Activated T-cell treated with anti-CD3 and anti-CD28 coated beads, Interleukin-2, amount 50 U/mL, for 72 hours (primary cell): ENCODE measurements at places on chromosomes 12 and 14. TPM values are rescaled to one million over a fixed set of nuclear protein-coding genes. Genes with fewer than 3 reads are reported as not detected.

Gene KRT71
- not detected for total RNA-seq

DNA sequence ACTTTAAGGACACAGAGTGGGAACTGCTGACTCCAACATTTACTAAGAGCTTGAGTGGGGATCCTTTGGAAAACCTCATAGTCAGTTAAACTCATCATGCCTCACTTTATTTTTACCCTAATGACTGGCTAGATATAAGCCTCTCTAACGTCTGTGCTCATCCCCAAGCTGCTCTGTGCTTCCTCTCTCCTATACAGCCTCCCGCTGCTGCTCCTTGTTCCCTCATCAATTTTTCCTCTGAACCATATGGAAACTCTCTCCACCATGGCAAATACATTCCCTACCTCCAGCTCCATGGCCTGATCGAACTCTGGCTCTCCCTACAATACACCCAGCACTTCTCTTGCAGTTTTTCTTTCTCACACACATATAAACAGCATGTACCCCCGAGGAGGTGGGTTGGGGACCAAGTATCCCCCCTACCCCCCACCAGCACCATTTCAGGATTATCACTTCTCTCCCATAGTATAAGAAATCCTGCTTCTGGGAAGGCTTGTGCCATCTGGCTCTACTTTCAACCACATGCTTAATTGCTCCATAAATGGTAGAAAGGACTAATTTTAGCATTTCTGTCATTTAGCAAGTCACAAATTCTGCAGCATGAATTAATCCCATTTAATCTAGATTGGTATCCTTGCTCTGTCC lies 39.2 kb upstream of the DYRK2 start:
- no peaks in the 10 kb centered on the region for H3K36me3 ChIP-seq
- H3K4me3 ChIP-seq = no peak overlapping the region
- H3K27me3 ChIP-seq = no peaks in the 10 kb centered on the region
- H3K27ac ChIP-seq = no peak overlapping the region

DNA sequence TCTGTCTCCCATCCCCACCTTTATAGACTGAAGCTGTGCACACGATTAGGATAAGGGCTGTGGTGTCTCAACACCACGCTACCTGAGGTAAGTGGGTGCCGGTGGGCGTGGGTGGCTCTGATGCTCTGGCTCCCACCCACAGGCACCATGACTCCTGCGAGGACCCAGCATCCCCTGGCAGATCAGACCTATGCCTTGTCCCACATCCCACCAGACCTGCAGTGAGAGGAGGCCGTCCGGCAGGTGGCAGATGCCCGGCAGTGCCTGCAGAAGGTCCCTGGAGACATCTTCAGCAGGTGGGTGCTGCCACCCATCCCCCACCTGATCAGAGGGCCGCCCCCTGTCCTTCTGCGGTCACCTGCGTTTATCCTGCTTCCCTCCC lies 104.4 kb upstream of the PRB2 start:
- H3K27me3 ChIP-seq = peaks cover 26% of the 10 kb centered on the region
- no peaks in the 10 kb centered on the region for H3K36me3 ChIP-seq
- H3K27ac ChIP-seq = no peak overlapping the region
- no peak overlapping the region for H3K4me3 ChIP-seq
- H3K4me1 ChIP-seq = peaks cover 5% of the 10 kb centered on the region
- DNase-seq = no peak

GRCh38 chr14:50070840-50071548 lies 45.4 kb downstream of the VCPKMT start:
- no peaks in the 10 kb centered on the region for H3K27me3 ChIP-seq
- DNase-seq = no peak
- H3K36me3 ChIP-seq = peaks cover 12% of the 10 kb centered on the region
- H3K4me1 ChIP-seq = peaks cover 72% of the 10 kb centered on the region
- peak overlapping the region; percentile 1 for H3K4me3 ChIP-seq

Gene CD163L1
- total RNA-seq = not detected

GRCh38 chr14:93116676-93117200 lies 1.0 kb upstream of the ITPK1 start:
- H3K4me1 ChIP-seq = peaks cover 28% of the 10 kb centered on the region
- H3K27ac ChIP-seq = peak overlapping the region; percentile 81
- H3K36me3 ChIP-seq = no peaks in the 10 kb centered on the region
- H3K27me3 ChIP-seq = no peaks in the 10 kb centered on the region
- no peak for DNase-seq

GRCh38 chr12:114481200-114481535 lies 75.2 kb upstream of the TBX5 start:
- peaks cover 49% of the 10 kb centered on the region for H3K27me3 ChIP-seq
- H3K36me3 ChIP-seq = no peaks in the 10 kb centered on the region
- H3K4me1 ChIP-seq = peaks cover 16% of the 10 kb centered on the region

Gene IGF1
- total RNA-seq = 0.79 TPM

Gene KIF5A
- total RNA-seq = 3.2 TPM

Gene POTEM
- not detected for total RNA-seq

DNA sequence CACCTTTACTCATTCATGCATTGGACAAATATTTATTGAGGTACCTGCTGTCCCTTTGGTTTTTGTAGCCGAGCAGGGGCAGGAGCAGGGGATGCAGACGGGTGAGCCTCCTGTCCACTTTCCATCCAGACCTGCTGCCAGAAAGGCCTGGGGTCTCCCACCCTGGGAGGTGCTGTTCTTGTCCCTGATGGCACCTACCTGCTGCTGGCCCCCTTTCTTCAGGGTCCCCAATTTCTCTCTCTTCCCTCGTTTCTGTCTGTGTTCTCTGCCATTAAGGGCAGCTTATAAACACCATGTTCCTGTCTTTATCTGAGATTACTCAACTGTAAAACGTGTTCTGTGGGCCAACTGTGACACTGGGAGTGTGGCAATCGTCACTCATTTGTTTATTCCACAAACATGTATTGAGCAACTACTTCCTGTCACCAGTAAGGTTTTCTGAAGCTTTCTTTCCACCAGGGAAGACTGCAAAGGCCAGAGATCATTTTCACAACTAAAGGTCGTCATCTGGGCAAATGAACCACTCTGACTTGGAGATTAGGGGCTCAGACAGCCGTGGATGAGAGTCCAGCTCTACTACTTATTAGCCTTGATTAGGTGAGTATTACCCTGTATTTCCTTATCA lies at the start of gene HAL:
Gene HAL, minus strand, starts transcription at position 311 of the 625 bp plus-strand sequence. CDS start 434 bp downstream, outside the sequence.
- H3K4me1 ChIP-seq = peaks cover 12% of the 10 kb centered on the region
- DNase-seq = no peak
- H3K27me3 ChIP-seq = no peaks in the 10 kb centered on the region
- H3K27ac ChIP-seq = no peak within 1 kb of the TSS
- H3K4me3 ChIP-seq = no peak within 1 kb of the TSS

Gene LHX5
- total RNA-seq = 0.19 TPM

DNA sequence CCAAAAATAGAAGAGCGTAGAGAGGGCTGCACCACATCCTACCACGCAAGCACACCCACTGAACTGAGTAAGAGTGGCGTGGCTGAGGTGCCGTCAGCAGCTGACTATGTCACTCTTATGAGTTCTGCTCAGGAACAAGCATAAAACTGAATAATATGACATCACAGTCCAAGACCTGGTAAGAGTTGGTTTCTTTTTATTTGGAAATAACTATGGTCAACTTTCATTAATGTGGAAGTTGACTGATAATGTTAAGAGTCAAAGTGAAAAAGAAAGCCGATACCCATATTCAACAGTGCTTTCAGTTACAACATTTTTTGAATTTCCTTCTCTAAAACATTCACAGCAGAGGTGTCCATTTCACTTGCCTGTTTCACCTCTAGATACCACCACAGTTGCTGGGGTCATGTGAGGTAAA lies 44.6 kb downstream of the GNS start:
- peak overlapping the region; percentile 26 for H3K4me3 ChIP-seq
- H3K27ac ChIP-seq = peak overlapping the region; percentile 79
- no peaks in the 10 kb centered on the region for H3K27me3 ChIP-seq
- H3K36me3 ChIP-seq = peaks cover 15% of the 10 kb centered on the region

Gene TAS2R46
- total RNA-seq = 0.72 TPM

DNA sequence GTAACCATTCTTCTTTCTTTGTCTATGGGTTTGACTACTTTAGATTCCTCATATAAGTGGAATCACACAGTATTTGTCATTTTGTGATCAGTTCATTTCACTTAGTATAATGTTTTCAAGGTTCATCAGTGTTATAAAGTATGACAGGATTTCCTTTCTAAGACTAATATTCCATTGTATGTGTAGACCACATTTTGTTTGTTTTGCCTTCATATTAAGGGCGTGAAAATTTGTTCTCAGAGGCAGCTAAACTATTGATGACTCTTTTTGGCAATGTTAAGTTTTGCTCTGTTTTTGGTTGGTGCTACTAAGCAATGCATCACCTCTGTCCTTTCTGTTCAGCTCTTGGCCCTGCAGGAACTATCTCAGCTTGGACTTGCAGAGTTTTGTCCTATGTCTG lies 1.7 kb upstream of the KLRG1 start:
- peaks cover 42% of the 10 kb centered on the region for H3K4me1 ChIP-seq
- DNase-seq = no peak
- peak overlapping the region; percentile 34 for H3K4me3 ChIP-seq
- H3K27me3 ChIP-seq = no peaks in the 10 kb centered on the region
- H3K27ac ChIP-seq = peak overlapping the region; percentile 3
- peaks cover 4% of the 10 kb centered on the region for H3K36me3 ChIP-seq

- no peak overlapping the region for H3K27ac ChIP-seq
- no peaks in the 10 kb centered on the region for H3K27me3 ChIP-seq
- no peaks in the 10 kb centered on the region for H3K4me1 ChIP-seq
These were observed 30.0 kb downstream of the NCKAP5L start for GRCh38 chr12:49798248-49798647.

GRCh38 chr12:129673806-129674205 lies 230.0 kb downstream of the TMEM132D start:
- H3K4me3 ChIP-seq = no peak overlapping the region
- H3K4me1 ChIP-seq = no peaks in the 10 kb centered on the region
- no peaks in the 10 kb centered on the region for H3K36me3 ChIP-seq
- no peaks in the 10 kb centered on the region for H3K27me3 ChIP-seq
- no peak overlapping the region for H3K27ac ChIP-seq

Gene RND1
- 4.5 TPM for total RNA-seq

Gene ESYT1
- total RNA-seq = 84.6 TPM

- peaks cover 44% of the 10 kb centered on the region for H3K4me1 ChIP-seq
- no peak overlapping the region for H3K27ac ChIP-seq
- H3K4me3 ChIP-seq = no peak overlapping the region
- H3K36me3 ChIP-seq = no peaks in the 10 kb centered on the region
- no peak for DNase-seq
These were observed 364.5 kb downstream of the BTG1 start for GRCh38 chr12:91781114-91781513.

DNA sequence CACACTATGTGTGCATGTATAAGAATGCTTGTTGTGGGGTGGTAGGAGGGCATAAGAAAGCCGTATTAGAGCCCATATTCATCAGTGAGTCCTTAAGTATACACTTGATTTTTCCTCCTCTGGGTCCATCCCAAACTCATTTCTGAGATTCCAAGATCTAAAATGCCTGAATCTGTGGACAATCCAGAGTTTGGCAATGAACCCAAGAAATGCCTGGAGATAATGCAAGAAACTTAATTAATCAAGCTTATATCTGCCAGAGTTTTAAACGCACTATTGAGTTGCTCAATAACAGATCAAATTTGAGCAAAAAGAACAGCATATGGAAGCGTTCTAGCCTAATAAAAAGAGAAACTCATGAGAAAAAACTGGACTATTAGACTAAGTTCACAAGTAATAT lies 143.4 kb upstream of the NAV3 start:
- no peaks in the 10 kb centered on the region for H3K36me3 ChIP-seq
- no peak overlapping the region for H3K27ac ChIP-seq
- H3K4me3 ChIP-seq = no peak overlapping the region
- DNase-seq = no peak

GRCh38 chr14:93331002-93331727 lies 1.7 kb downstream of the BTBD7 start:
- no peaks in the 10 kb centered on the region for H3K27me3 ChIP-seq
- peak overlapping the region; percentile 70 for H3K27ac ChIP-seq
- H3K36me3 ChIP-seq = peaks cover 2% of the 10 kb centered on the region
- peaks cover 41% of the 10 kb centered on the region for H3K4me1 ChIP-seq
- peak overlapping the region; percentile 91 for H3K4me3 ChIP-seq
- DNase-seq = no peak

DNA sequence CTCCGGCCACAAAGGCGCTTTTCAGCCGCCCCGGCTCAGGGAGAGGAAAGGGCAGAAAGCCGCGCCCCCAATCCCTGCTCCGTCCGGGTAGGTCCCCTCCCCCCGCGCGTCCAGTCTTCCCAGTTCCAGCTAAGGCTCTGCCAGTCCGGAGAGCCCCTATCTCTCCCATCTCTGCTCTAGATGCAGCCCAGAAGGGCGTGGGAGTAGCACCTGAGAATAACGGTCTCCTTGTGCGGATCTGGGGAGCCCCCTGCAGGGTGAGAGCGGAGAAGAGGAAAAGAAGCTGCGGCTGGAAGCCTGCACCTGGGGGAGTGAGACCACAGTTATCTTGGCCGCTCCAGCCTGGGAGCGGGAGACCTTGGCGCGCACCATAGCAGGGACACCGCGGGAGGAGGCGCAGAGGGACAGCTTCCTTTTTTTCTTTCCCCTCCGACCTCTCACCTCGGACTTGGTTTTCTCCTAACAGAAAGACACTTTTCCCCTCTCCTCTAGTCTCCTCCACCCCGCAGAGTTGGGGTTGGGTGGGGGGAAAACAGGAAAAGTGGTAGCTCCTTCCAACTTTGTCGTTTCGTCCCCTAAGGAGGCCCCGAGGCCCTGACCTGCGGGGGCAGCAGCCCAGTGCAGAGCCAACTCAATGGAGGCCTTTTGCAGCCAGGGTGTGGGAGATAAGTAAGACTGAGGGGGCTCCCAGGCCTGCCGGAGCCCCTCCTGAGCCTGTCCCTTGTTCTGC lies 2.4 kb downstream of the DHH start:
- no peak overlapping the region for H3K27ac ChIP-seq
- no peaks in the 10 kb centered on the region for H3K36me3 ChIP-seq
- DNase-seq = peak; percentile 77
- H3K4me1 ChIP-seq = peaks cover 59% of the 10 kb centered on the region
- peak overlapping the region; percentile 91 for H3K4me3 ChIP-seq

- peaks cover 46% of the 10 kb centered on the region for H3K4me1 ChIP-seq
- no peak for DNase-seq
- peaks cover 2% of the 10 kb centered on the region for H3K36me3 ChIP-seq
- H3K27me3 ChIP-seq = peaks cover 16% of the 10 kb centered on the region
These were observed 14.4 kb downstream of the ISCU start for GRCh38 chr12:108576660-108577234.

Gene RFX4
- total RNA-seq = not detected

Gene PLEK2
- total RNA-seq = 0.84 TPM

Gene CYP46A1
- total RNA-seq = 0.10 TPM

Gene CELA1
- 0.26 TPM for total RNA-seq

Gene ADCY6
- 0.79 TPM for total RNA-seq

Gene RDH12
- not detected for total RNA-seq

DNA sequence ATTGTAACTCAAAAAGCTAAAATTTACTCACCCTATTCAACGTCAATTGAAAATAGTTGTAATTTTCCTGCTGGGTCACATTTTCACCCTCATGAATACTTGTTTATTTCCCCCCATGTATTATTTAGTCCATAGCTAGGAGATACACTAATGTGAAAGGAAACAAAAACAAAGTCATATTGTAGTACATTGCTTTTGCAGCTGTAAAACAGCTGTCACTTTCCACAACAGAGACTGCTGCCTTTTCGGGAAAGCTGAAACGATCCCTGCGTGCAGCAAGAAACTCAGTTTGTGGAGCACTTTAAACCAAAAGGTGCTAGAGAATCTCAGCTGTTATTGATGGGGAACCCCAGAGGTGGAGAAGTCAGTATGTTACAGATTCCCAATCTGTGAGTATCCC lies 4.3 kb downstream of the RACGAP1 start:
- no peaks in the 10 kb centered on the region for H3K27me3 ChIP-seq
- no peak overlapping the region for H3K27ac ChIP-seq
- H3K36me3 ChIP-seq = peaks cover 14% of the 10 kb centered on the region
- peaks cover 46% of the 10 kb centered on the region for H3K4me1 ChIP-seq
- no peak for DNase-seq
